ENCODE measurements at places on chromosomes 16 and 17.

DNA sequence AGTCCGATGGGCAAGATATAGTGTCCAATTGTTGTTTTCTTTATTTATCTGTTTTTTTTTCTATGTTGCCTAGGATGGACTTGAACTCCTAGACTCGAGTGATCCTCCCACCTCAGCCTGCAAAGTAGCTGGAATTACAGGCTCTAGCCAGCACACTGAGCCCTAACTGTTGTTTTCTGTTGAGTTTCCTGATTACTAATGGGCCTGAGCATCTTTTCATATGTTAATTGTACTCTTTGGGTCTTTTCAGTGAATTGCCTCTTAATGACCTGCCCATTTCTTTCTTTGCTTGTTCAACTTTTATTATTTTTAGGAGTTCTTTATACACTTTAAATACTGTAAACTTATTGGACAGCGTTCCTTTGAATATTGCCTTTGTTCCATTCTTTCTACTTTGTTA, 213.0 kb downstream of the HS3ST3B1 start:
- DNase-seq = no peak

DNA sequence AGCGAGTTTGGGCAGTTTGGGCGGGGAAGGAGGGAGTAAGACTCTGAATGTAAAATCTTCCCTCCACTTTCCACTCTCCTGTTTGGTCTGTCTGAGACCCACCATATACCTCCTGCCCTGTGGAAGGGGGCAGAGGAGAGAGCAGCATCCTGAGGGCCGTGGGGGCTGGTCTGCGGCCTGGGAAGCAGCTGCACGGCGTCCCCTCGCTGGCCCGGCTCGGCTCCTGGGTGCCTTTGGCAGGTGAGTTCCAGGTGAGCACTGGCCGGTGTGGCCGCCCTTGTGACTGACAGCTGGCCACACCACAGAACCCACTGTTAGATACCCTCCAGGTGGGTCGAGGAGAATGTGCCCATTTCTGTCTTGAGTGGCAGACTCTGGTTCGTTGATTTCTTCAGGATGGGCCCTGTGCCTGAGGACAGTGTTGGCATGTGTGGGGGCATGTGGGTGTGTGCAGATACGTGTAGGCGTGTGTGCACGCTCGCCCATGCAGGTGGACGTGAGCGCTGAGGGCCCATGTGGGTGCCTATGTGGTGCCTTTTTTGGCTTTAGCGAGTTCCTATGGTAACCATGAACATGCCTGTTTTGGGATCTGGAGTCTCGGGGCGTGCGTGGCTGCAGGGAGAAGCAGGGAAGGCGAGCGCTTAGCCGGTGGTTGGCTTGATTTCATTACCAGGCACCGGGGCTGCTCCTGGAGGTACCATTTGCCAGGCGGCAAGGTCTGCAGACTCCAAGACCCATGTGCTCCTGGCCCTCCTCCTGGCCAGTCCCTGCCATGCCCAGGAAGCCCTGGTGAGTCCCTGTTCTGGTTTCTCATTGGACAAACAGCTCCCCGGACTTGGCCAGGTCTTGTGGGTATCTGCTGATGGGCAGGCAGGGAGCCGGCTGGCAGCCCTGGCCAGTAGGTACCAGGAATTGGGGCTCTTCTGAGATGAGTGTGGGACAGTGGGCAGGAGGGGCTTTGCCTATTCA, 12.4 kb downstream of the RAP1GAP2 start:
- no peak for DNase-seq

DNA sequence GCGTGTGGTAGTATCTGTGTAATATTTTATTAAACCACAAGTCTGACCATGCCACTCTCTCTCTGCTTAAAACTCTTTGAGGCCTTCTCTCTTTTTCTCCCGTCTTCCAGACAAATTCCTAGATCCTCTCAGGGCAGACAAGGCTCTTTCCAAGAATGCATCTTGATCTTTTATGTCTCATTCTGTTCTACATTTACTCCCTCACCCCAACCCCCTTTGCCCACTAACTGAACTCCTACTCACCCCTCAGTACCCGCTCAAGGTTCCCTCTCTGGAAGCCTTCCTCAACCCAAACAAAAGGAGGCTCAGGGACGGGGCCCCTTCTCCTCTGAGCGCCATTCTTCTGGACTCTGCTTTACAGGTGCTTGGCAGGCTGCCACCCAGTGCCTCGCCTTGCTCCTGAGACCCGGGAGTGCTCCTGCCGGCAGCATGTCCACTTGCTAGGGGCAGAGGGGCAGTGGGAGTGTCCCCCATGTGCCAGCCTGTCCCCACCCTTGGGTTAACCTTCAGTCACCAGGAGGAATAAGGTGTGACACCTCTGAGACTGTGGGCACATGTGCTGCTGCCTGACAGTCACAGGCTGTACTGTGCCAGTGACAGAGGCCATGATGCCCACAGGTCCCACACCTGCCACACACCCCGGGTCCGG, 9.2 kb downstream of the SLC13A2 start:
- no peak for DNase-seq

DNA sequence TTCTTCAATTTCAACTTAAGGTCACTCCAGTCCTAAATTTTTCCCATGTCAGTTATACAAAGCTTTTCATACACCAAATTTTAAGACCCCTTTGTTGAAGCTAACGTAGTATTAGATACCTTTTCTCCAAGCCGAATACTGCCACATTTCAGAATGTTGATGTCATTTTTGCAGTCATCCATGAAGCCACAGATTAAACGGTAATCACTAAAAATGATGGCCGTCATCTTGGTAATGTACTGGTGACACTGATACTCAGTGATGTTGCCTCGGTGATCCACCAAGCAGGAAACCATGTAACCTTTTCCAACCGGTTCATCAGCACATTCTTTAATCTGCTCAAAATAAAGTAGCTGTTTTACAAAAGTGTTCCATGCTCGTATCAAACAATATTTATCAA, 82.1 kb upstream of the CLEC18B start:
- DNase-seq = no peak

GRCh38 chr17:67315865-67316264, 50.5 kb downstream of the PSMD12 start:
- DNase-seq = no peak

GRCh38 chr17:63837480-63837879, 5.0 kb downstream of the SMARCD2 start:
- DNase-seq = peak; percentile 8

DNA sequence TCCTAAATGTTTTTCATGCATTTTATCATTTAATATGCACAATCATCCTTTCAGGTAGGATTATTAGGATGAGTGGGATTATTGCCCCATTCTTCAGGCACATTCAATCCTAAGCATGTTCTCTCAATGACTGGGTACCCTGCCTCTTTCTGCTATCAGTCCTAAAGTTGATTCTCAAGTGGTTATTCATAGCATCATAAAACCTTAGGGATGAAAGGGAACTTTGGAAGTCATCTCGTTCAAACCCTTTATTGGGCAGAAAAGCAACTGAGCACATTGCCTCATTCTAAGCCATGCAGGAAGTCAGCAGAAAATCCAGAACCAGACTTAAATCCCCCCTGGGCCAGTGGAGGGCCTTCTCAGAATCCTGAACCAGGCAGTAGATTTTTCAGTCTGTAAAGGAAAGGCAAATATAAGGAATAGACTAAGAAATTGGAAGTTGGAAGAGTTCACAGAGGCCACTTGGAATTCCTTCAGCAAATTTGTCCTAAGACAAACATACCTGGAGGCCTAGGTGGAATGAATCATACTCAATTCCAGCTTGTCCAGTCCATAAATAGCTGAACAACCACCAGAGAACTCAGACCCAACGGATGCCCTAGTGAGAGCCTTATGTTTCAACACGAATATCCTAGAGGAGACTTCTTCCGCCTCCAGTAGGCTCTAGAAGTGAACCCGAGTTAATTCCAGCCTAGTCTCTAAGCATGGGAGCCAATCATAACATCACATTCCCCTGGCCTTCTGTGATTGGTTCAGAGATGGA, 62.7 kb downstream of the IRX6 start:
- DNase-seq = no peak

- DNase-seq = no peak
Observed at GRCh38 chr16:73886426-73886825, 410.2 kb upstream of the PSMD7 start.

DNA sequence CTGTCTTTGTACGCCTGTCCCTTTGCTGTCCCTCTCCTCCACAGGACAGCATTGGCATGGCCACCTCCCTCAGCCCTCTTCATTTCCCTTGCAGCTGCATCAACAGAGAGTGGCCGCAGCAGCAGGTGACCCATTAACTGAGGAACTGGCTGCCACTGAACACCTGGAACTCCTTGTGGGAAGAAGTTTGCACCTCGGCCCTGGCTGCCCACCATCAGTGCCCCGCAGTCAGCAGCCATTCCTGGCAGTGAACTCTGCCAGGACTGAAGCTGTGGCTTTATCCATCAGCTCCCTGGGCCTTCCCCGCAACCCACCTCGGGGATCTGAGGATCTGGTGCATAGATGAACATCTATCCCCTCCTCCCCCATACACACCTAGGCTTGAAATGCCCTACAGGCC, 13.1 kb upstream of the RNF135 start:
- DNase-seq = no peak

DNA sequence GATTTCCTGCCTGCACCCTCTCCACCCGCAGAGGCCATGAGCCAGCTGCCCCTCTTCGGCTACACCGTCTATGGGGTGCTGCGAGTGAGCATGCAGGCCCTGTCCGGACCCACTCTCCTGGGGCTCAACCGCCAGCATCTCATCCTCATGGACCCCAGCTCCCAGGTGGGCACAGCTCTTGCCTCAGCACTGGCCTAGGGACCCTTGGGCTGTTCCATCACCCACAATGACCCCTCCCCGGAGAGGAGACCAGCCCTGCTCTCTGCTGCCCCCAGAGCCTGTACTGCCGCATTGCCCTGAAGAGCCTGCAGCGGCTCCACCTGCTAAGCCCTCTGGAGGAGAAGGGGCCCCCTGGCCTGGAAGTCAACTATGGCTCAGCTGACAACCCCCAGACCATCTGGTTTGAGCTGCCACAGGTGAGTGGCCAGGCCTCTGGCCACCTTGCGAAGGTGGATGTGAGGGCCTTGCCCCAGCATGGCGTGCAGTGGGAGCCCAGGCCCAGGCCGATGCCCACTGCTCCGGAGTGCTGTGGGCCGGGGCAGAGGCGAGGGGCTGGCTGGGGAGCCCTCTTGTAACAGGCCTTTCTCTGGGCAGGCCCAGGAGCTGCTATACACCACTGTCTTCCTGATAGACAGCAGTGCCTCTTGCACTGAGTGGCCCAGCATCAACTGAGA, 7.3 kb upstream of the SMIM5 start:
- no peak for DNase-seq
